ENCODE measurements at places on chromosomes 2 and 18.

DNA sequence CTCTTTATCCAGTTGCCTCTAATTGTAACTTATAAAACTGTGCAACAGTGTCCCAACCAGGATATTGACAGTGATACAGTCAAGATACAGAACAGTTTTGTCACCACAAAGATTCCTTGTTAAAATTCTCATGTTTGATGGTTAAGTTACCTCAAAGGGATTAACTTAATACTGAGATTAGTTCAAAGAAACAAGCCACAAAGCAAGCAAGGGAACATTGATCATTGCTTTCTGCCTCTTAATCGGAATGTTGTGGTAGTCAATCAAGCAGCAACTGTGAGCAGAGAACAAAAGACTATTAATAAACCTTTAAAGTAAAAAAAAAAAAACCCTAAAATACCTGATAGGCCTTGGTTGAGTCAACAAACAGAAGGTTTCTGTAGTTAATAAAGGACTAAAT, 352.3 kb downstream of the PARD3B start:
- no peak for DNase-seq

- DNase-seq = no peak
Observed at GRCh38 chr2:19104503-19104902, 253.9 kb downstream of the OSR1 start.

GRCh38 chr2:37020212-37020886, 54.0 kb upstream of the STRN start:
- DNase-seq = no peak

GRCh38 chr2:108909275-108909823, 79.7 kb downstream of the EDAR start:
- no peak for DNase-seq

- DNase-seq = no peak
Observed at GRCh38 chr18:48947092-48947491, 3.7 kb downstream of the SMAD7 start.

DNA sequence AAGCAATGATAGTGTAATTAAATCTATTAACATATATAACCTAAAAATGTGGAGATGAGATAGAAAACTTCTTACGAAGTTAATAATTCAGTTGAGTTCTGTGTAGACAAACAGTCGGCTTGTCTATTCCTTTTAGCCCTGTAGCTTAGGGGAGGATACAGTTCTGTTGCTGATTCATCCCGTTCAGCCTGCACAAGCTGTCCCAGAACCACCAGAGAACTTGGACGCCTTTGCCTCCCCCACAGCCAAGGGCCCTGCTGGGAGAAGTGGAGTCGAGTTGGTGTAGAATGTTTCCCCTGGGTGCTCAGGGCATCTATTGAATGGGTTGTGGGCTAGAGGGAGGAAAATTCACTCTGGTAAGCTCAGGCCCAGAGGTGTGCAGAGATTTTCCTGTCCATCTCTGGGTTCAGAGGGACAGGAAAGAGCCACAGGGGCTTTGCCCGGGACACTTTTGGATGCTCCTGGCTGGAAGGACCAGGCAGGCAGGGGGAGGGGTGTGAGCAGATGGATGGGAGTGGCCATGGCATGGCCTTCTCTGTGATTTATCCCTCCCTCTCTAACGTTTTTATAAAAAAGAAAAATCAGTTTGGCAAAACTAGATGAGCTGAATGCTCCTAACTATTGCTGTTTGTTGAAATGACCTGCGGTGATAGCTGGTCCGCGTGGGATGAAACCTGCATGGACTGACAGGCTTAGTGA, 42.8 kb upstream of the GALR1 start:
- DNase-seq = no peak

GRCh38 chr2:214652473-214652872, 157.0 kb downstream of the BARD1 start:
- no peak for DNase-seq

DNA sequence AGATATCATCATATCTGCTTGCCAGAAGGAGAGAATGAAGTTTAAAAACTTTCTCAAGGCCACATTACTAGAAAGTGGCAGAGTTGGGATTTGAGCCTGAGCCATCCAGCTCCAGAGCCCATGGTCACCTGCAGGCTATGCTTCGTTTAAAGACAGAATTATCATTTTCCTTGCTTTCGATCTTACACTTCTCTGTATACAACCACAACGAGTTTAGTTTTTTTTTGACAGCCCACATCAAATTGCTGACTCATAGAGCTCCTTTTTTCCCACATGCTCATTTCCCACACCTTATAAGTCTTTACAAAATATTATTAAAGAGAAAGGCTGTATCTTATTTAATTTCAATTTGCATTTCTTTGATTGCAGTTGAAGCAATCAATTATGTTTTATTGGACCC, 6.5 kb downstream of the PLEK start:
- no peak for DNase-seq

DNA sequence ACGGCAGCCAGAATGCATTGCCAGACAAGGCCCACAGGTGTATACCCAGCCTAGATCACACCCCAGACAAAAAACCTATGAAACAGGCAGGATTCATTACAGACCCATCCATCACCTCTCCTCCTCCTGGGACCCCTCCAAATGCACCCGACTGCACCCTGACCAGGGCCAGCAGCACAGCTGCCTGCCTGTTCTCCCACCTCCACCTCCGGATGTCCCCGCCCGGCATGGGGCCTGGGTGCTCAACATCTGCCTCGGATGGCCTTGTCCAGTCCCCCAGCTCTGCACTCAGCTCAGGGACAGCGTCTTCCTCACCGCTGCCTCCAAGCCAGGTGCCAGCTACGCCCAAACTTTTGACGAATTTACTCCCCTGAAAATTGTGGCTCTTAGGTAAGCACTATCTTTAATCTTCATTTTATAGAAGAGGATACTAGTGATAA, 91.1 kb downstream of the TPO start:
- no peak for DNase-seq

DNA sequence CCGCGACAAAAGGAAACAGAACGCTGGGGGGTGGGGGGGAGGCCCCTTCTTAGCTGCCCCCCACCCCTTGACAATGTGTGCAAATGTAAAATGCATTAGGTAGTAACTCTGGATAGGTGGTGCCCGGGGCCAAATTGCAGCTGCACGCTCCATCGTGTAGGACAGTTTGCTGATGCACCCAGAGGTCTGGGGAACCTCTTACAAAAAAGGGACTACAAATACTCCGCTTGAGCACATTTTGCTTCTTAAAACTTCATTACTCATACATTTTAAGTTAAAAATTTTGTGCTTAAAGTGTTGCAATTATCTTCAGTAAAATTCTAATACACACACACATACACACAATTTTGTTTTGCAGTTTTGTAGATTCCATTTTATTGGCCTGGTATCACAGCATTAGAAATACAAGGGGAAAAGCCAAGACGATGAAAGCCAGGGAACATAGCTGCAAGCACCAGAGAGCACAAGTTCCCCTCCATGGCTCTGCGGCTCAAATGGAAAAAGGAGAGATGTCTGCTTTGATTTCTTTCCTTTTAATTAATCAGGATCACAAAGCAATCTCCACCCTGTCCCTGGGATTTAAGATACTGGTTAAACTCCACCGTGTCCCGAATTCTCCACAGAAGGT, 582.1 kb downstream of the ZEB2 start:
- DNase-seq = no peak

DNA sequence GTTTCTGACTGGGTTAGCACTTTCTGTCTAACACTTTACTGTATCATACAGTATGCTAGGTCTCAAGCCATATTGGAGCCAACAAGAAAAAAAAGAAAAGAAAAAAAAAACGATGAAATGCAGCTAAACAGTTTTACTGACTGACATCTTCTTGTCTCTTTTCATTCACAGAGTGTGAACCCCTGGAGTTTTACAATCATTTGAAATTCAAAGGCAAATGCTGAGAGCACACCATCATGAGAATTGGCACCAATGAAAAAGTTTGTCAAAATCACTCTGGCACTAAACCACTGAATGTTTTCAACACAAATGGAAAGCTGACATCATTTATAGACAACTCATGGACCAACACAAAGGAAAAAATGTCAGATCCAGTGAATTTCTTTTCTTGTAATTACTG, 513.3 kb downstream of the LRRTM4 start:
- DNase-seq = no peak

GRCh38 chr2:188984065-188984491, 9.9 kb downstream of the COL3A1 start:
- DNase-seq = no peak

DNA sequence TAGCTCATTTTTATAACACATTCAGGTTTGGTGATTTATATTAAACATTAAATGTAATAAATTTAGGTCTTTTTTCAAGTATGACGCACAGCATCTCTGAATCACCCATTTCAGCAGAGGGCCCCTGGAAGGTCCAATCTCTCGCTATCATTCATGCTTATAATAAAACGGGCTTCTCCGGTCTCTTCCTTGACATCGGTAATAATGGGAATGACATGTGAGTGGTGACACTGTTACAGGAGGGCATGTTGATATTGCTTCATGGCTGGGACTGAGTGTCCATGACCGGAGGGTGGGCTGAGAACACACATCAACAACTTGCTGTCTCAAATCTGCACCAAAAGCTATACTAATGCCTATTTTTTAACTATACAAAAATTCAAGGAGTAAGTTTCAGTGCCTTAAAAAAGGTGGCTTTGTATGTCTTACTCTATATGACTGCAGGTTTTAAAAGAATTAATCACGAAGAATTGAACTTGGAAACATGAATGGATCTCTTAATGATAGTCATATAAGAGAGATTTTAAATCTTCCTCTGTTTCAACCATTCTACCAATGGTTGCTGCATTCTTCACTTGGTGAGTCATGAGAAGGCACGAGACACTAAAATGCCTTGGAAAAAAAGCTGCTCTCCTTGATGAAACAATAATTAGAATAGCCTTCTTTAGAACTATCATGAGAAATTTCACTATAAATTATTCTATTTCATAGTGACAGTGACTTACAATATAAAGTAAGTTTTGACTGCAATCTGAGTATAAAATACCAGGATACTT, 101.9 kb upstream of the NRP2 start:
- DNase-seq = no peak

Measured in iPS DF 19.7 (cell line).